ENCODE measurements at places on chromosomes 3 and 15.

GRCh38 chr15:71768184-71768583 lies 42.2 kb upstream of the NR2E3 start:
- DNase-seq: no peak

GRCh38 chr15:75775296-75776064 lies 62.8 kb upstream of the CSPG4 start:
- DNase-seq: no peak

- no peak for DNase-seq
Observed at GRCh38 chr3:96700322-96701315, 113.8 kb upstream of the EPHA6 start.

DNA sequence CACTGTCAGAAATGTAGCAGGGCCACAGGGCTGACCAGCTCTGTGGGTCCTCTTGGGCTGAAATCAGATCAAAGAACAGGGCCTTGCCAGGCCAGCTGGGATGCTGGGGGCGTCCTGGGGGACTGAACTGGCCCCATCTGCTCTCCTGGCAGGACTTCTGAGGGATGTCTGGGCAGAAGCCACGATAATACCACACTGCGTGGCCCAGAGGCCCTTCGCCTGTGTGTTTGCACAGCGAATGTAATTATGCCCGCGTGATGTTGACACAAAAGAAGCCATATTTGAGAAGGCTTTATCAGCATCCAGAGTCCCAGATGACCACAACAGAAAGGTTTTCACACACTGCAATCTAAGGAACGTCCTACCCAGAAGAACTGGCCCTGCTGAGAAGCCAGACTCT lies 174.0 kb downstream of the RAB11A start:
- no peak for DNase-seq

- DNase-seq: no peak
Observed at GRCh38 chr15:58852347-58852746, 81.1 kb downstream of the SLTM start.

GRCh38 chr3:64815195-64815631 lies 127.4 kb upstream of the ADAMTS9 start:
- no peak for DNase-seq
